ENCODE measurements at places on chromosomes 11 and 22. TPM values are rescaled to one million over a fixed set of nuclear protein-coding genes. Genes with fewer than 3 reads are reported as not detected.

The RIBC2 gene
- total RNA-seq, result 2.9 TPM

The BIK gene
- 0.18 TPM for total RNA-seq

The FAM180B gene
- not detected for total RNA-seq

The PLET1 gene
- total RNA-seq, result not detected

The SAA1 gene
- 7.9 TPM for total RNA-seq

The LRRC75B gene
- total RNA-seq, result 4.1 TPM

The TSPAN32 gene
- total RNA-seq, result not detected

The TYR gene
- not detected for total RNA-seq

The WNT11 gene
- total RNA-seq, result 1.1 TPM

The CLTCL1 gene
- 11.9 TPM for total RNA-seq

Data from Panc1 (cell line).